ENCODE measurements at places on chromosomes 12 and 14. TPM values are rescaled to one million over a fixed set of nuclear protein-coding genes. Genes with fewer than 3 reads are reported as not detected.

The PCNX4 gene
- 58.8 TPM for total RNA-seq

The ART4 gene
- not detected for total RNA-seq

The TROAP gene
- 103 TPM for total RNA-seq

The APOF gene
- not detected for total RNA-seq

The TRIM9 gene
- 0.11 TPM for total RNA-seq

The TCL1A gene
- not detected for total RNA-seq

The LRIG3 gene
- not detected for total RNA-seq

DNA sequence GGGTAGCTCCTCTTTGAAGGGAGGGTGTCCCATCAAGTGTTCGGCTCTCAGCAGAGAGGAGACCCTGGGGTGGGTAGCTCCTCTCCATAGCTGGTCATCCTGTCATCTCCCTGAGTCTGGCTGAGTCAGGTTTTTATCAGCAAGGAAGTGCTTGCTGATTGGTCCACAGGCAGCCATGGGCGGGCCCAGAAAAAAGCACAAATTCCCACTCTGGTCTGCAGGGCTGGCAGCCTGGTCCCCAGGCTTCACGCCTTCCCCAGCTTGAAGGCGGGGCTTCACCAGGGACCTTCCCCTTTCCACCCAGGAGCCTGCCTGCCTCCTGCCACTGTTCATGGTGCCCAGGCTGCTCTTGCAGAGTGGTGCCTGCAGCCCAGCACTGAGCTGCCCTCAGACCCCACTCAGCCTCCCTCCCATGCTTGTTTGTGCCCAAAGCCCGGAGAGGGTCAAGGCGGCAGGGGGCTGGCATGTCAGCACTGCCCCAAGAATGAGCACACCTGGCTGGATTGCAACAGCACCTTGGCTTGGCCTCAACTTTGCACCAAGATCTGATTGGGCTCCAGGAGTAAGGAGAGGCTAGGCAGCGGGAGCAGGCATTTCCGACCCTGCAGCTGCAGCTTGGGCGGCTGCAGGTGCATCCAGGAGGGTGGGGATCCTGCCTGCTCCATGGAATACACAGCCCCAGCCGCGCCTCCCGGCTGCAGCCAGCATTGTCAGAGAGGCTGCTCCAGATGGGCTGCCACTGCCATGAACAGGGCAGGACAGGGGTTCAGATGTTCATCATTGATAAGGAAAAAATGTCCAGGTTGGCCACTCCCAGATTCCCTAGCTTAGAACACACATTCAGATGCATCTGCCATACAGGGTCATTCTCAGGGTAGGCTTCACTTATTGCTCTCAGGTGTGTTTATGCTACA is 22.0 kb upstream of the WDR89 start:
- DNase-seq = no peak

DNA sequence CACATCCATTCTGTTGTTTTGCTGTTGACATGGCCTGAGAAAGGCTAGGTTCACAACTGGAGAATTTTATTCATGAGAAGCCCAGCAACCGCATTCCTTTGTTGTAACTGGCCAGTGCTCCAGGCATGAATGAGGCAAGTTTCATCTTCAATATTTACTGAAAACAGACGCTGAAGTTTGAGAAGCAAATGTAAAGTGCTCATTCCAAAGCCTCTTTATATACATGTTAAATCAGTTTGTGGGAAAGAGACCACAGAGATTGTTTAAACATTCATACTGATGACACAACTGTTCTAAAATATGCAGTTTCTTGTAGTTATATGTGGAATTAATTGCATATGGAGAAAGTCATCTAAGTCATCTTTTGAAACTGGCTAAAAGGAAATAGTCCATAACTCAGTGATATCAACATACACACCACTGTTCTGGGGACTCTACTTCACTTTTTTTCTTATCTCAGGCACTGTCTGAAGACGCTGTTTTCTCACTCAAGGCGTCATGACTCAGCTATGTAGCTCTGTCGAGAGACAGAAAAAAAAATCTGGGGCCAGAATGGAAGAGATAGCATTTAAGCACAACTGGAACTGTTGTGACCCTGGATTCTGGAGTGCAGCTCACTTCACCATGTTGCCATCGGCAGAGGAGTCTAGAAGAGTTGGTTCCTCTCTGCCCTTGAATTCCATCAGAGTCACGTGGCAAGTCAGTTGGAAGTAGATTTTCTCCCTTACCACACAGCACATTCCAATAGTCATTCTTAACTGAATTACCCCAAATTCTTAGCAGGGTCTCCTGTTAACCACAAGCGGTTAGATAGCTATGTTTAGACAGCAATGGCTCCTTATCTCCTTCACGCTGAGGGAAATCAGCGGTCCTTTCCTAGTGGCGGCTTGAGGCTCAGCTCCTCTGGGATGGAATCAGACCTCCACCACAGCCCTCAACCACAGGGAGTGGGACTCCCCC is 258.4 kb upstream of the HMGA2 start:
- no peak for DNase-seq

- no peak for DNase-seq
These were observed 56.4 kb downstream of the IFT81 start for GRCh38 chr12:110180591-110181005.

DNA sequence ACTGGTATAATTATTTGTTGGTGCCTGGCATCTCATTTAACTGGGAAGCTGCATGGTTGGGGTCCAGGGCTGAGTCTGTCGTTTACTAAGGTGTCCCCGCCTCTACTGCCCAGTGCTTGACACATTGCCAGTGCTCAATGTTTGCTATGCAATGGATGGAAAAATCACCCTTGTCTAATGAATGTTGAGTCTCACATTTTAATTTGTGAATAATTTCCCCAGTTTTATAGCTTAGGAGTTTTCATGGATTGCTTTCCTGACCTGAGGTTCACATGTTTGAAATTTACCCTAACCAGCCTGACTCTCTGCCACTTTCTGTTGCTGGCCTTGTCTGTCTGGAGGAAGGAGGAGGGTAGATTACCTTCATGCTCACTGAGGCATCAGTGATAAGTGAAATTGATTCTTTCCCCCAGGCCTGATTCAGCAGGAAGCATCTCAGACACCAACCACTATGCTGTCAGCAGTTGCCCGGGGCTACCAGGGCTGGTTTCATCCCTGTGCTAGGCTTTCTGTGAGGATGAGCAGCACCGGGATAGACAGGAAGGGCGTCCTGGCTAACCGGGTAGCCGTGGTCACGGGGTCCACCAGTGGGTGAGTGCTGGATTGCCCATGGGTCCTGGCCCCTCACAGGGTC is 2.4 kb downstream of the DHRS2 start:
- no peak for DNase-seq

DNA sequence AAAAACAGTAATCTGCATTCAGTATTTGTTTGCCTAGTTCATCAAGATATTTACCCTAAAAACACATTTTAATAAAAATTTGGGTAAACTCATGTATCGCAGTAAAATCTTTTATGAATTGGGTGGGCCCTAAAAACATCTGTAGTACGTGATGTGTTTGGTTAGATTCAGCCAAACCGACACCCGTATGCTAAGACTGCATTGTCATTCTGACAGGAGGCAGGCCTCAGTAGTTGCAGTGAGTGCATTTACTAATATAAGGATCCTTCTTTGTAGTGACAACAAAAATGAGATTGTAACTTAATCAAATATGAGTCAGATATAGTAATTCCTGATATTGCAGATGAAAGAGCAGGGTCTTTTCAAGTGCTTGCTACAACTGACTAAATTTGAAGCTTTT is 191.8 kb downstream of the SLC16A7 start:
- DNase-seq = no peak

DNA sequence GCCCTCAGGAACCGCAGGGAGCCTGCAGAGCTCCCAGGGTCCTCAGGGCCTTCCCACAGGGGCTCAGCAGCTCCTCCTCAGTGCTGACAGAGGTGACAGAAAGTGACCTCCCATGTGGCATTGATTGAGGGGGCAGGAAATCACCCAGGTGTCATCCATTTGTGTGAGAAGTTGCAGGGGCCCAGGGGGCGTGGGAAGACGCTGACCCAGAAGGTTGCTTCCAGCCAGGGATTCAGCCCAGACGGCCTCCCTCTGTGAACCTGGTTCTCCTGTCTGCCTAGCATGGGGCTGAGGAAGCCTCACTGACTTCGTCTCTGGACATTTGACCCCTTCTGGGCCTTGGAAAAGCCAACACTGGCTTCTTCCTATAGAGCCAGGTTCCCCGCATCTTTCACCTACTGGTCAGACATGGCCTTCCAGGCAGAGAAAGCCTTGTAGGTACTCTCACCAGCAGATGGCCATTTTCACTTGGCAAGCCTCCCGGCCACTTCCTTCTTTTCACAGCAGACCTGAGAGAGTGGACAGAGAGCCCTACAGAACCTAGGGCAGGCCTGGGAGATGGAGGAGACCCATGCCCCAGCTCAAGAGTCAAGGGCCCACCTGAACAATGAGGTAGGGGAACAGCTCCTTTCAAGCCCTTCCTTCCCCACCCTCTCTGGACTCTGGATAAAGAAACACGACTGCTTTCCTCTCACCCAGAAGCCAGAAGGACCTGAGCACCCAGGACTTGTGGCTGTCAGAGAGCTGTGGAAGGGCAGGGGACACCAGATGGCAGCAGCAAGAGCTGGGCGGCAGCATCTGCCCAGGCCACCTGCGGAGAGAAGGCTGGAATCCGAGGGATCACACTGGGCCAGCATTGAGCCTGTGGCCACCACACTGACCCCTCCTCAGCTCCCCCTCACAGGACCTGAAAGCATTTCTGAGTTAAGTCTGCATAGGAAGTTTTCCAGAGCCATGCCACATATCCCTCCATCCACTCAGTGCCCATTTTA is 377.8 kb downstream of the DPF3 start:
- DNase-seq = no peak

DNA sequence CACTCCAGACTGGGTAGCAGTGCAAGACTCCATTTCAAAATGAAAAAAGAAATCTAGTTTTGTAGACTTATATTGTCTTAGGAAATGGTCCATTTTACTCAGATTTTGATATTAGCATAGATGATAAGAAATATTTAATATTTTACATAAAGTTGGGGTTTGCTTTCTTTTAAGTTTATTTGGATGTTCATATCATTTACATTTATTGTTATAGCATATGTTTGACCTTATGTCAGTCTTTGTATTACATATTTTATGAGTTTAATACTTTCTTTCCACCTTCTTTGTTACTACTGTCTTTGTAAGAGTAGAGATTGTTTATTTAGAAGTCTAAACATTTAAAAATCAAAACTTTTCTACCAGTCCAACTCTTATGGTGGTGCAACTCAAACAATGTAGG is 162.7 kb upstream of the OTX2 start:
- DNase-seq = no peak

GRCh38 chr12:70691018-70691672 is 53.9 kb upstream of the PTPRB start:
- no peak for DNase-seq

GRCh38 chr12:47038270-47038748 is 41.1 kb upstream of the PCED1B start:
- DNase-seq = no peak

- DNase-seq = no peak
These were observed 98.0 kb downstream of the IRF2BPL start for GRCh38 chr14:76930549-76930948.

DNA sequence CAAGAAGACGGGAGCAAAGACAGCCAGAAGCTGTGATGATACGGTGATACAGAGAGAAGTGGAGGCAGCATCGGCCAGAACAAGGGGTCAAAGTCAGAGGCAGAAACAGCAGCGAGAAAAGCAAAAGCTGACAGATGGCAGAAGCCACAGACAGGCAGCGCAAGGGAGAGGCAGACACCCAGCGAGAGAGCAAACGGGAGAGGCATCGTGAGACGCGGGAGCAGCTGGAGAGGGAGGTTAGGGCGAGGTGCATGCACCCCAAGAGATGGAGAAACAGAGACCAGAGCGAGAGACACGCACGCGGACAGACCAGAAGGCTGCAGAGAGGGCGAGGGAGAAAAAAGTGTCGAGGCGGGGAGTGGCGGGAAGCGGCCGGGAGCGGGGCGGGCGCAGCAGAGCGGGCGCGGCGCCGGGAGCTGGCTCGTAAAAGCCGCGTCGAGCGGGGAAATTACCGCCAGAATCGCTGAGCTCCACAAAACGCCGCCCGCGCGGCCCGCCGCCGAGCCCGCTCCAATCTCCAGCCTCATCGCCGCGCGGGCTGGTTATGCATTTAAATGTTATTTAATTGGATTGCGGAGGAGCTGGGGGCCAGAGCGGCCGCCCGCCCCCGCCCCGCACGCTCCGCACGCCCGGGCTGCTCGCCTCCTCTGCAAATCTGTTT is 15.6 kb downstream of the SMUG1 start:
- no peak for DNase-seq

DNA sequence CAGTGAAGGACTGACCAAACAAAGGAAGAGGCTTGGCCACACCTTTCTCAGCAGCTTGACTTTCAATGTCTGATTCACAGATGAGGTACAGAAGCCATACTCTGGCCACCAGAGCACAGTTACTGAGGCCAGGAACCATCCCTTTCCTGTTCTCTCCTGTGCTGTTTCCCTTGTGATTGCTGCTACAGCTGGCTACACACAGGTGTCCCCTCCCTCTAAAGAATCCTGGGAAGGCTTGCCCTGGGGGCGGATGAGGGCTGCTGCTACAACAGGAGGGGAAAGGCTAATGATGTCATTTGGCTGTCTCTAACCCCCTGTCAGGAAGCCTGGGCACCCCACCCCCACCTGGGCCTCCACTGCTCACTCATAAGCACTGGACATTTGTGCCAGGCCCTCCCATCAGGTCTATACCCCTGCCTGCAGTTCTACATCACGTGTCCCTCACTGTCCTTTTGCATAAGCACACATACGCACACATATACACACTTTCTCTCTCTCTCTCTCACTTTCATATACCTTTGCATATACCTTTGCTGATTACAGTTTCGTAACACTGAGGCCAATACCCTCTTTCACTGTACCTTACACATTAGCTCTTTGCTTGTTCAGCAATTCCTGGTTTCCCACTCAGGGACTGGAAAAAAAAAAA is 41.4 kb downstream of the PRPF40B start:
- no peak for DNase-seq

DNA sequence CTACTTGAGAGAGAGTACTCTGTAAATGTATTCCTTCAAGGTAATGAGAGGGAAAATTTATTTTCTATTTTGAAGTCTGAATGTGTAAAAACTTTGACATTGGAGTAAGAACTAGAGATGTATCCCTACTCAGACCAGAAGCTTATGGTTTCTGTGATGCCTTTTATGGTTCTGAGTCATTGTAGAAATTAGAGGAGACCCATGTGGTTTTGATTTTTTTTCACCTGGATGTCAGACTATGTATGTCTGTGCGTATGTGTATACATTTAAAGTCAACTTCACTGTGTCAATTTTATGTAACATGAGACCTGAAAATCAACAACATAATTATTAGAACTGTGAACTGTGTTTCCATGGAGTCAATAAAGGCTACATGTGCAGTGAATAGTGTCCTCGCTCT is 302.0 kb downstream of the TRHDE start:
- no peak for DNase-seq

- DNase-seq = no peak
These were observed 74.4 kb downstream of the ARMH4 start for GRCh38 chr14:58077621-58078020.

DNA sequence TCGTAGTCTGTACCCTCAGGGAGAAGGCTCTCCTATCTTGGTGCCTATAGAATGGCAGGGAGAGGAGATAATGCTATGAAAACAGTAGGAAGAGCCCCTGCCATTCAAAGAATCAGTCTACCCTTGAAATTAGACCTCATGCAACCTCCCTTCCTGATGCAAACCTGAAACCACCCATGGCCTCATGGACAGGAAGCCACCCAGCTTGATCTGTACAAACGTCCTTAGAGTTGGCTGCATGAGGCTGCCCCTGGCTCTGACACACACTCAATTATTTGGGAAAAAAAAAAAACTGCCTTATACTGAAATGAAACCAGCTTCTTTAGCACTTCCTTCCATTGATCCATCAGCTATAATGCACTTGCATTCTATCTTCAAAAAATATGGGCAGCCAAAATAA is 116.6 kb upstream of the BCL2L14 start:
- DNase-seq = no peak

All from natural killer cell treated with Interleukin-12 subunit alpha and Interleukin-12 subunit beta and Interleukin-15 and Interleukin-18, amount 100 ng/mL, for 72 hours (primary cell).